ENCODE measurements at places on chromosomes 5 and 9.

- DNase-seq = no peak
Measured at GRCh38 chr5:144335561-144335960, 164.9 kb downstream of the KCTD16 start.

DNA sequence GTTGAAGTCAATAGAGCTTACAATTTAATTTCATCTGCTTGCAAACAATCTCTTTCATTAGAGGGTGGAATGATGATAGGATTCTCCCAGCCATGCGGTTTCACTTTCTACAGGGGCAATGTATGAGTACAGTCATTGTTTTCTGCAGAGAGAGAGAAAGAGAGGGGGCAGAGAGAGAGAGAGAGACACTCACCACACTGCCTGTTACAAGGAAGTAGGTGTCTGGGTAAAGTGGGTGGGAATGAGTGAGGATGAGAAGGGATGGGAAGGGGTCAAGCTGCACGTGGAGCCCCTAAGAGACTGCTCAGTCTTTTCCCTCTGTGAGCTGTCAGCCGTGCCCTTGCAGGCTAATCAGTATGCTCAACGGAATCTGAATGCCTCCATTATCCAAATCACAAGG is 454.3 kb downstream of the KDM4C start:
- no peak for DNase-seq

GRCh38 chr5:170006021-170006420 is 25.7 kb upstream of the INSYN2B start:
- DNase-seq = no peak

DNA sequence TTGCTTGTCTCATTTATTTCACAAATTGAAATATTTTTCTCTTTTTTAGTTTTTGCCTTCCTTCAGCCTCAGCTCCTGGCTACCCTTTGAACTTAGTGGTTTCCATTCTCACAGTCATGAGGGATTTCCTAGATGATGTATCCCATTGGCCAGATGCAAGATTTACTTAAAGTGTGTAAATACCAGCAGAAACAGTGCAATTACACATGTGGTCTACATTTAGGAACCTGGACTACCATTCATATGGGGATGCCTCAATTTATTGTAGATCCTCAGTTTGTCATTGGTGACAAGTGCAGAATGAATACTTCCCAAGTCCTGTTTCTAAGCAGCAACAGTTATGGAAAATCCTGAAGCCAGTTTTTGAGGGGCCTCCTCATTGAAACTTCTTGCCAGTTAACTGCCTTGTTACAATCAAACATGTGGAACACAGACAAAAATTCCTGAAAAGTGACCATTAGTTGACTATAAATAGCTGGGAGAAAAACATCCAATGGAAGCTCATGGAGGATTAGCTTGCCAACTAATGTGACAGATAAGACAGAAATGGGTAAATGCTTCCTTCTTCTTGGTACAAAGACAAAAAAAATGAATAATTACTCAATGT is 113.6 kb upstream of the FER start:
- no peak for DNase-seq

- no peak for DNase-seq
Measured at GRCh38 chr5:35031276-35031675, 16.5 kb downstream of the AGXT2 start.

DNA sequence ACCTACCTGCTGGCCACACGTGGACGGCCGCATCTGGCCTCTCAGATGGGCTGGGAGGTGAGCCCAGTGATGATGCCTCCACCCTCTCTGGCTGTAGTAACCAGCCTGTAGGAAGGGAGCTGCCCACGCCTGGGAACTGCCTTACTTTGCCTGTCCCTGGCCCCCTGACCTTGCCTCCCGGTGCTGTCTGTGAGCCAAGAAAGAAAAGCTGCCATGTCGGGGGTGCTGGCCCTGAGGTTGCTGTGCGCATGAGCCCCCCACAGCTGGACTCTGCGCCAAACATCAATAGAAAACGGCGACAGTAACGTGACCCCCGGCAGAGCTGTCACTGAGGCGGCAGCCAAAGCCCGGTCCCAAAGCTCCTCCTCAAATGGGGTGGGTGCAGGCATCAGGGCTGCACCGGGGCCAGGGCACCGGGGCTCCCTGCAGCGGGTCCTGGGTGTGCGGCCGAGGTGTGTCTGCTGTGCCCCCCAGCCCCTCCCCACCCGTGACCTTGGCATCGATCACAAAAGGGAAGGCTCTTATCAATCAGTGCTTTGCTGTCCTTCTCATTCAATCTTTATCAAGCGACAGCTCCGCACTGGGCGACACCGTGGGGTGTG is 15.3 kb upstream of the SLC9A3 start:
- DNase-seq = no peak
